Activated T-helper 1 cell treated with anti-CD3 and anti-CD28 coated beads, Interleukin-2, amount 50 U/mL, for 16 hours (primary cell): ENCODE measurements at places on chromosomes 11 and 22.

DNA sequence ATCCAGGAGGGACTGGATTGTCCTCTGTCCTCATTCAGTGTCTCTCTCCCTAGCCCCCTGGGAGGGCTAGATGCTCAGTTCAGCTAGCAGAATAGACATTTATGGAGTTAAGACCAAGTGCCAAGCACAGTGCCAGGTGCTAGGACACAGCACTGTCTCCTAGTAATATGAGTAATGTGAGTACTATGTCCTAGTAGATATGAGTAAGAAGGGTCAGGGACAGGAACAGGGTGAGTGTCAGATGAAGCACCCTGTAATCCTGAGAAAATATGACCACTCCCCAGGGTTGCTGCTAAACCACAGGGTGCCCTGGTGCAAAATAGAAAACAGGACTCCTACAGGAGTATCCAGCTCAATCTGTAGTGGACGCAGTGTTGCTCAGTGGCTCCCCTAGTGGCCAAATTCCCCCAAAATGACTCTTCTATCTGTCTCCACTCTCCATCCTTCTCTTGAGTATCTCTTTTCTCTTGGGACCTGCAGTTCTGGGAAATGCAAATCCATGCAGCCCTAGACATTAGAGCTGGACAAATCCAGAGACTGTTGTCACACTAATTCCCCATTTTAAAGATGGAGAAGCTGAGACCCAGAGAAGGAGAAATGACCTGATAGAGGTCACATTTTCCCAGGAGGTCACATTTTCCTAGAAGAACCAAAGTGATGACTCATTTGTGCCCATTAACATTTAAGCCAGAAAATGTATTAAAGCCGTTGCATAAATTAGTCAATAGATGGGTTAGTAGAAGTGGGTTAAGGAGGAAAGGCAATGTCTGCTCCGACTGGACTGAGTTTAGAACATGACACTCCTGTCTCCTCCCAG, 214.3 kb downstream of the NXPE2 start:
- no peak for DNase-seq

GRCh38 chr22:30868663-30869385, 99.8 kb downstream of the MORC2 start:
- no peak for DNase-seq

- DNase-seq: no peak
Measured at GRCh38 chr22:29211066-29211465, 5.4 kb downstream of the EMID1 start.

DNA sequence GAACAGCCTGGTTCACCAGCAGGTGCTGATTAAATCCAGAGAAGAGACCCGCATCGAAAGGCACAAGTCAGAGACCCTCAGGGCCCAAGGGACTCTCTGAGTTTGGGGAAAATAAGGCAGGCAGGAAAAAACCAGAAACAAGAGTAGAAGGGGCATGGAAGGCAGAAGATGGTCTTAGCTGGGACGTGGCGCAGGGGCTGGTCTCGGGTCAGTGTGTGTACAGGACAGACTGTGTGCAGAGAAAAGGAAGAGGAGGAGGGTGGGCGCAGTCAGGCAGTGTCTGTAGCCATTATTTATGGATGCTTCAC, 31.3 kb downstream of the PPP2R1B start:
- no peak for DNase-seq

- DNase-seq: no peak
Measured at GRCh38 chr11:34754171-34754823, 133.4 kb downstream of the EHF start.
